ENCODE measurements at places on chromosomes 2 and 18. TPM values are rescaled to one million over a fixed set of nuclear protein-coding genes. Genes with fewer than 3 reads are reported as not detected.

DNA sequence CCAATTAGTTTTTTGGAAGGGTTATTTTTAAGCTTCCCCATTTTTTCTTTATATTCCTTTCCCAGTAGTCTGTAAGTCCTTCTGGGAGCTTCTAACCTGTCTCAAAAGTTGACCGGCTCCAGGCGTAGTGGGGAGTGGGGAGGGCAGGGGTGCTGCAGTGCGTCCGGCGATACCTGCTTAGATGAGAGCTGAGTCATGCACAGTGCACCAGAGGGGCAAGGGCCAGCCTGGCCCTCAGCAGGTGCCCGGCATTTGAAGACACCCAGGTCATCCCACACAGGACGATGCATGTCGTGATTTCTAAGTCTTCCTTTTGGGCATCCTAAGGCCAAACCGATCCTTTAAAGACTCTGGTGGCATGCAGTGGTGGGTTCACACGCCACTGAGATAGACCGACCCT, 73.4 kb downstream of the TPO start:
- H3K36me3 ChIP-seq: no peaks in the 10 kb centered on the region
- H3K27ac ChIP-seq: no peak overlapping the region
- no peak overlapping the region for H3K4me3 ChIP-seq
- H3K4me1 ChIP-seq: no peaks in the 10 kb centered on the region
- DNase-seq: peak; percentile 20
- no peaks in the 10 kb centered on the region for H3K27me3 ChIP-seq

- H3K27me3 ChIP-seq: no peaks in the 10 kb centered on the region
- no peaks in the 10 kb centered on the region for H3K36me3 ChIP-seq
- H3K27ac ChIP-seq: no peak overlapping the region
- DNase-seq: no peak
- no peak overlapping the region for H3K4me3 ChIP-seq
Observed at GRCh38 chr2:33267756-33268155, 208.7 kb upstream of the RASGRP3 start.

The PCBP1 gene
- 373 TPM for total RNA-seq

- no peak overlapping the region for H3K27ac ChIP-seq
- H3K36me3 ChIP-seq: no peaks in the 10 kb centered on the region
Observed at GRCh38 chr2:9983401-9984216, 32.1 kb downstream of the GRHL1 start.

DNA sequence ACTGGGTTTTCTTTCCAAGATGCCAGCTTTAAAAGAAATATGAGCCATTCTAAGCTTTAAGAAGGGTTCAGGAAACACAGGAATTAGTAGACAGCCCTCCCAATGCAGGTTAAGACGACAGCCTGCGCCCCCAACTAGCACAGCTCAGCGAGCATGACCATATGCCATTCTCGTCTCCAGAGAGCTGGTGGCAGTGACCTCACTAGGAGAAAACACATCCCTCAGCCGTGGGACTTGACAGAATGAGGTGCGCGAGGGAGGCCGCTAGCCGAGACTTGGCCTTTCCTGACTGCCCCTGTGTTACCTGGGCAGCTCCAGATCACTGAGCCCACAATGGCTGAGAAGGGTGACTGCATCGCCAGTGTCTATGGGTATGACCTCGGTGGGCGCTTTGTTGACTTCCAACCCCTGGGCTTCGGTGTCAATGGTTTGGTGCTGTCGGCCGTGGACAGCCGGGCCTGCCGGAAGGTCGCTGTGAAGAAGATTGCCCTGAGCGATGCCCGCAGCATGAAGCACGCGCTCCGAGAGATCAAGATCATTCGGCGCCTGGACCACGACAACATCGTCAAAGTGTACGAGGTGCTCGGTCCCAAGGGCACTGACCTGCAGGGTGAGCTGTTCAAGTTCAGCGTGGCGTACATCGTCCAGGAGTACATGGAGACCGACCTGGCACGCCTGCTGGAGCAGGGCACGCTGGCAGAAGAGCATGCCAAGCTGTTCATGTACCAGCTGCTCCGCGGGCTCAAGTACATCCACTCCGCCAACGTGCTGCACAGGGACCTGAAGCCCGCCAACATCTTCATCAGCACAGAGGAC, 103.9 kb downstream of the MAPK4 start:
- peaks cover 5% of the 10 kb centered on the region for H3K4me1 ChIP-seq
- no peaks in the 10 kb centered on the region for H3K27me3 ChIP-seq
- H3K36me3 ChIP-seq: no peaks in the 10 kb centered on the region
- H3K4me3 ChIP-seq: no peak overlapping the region

DNA sequence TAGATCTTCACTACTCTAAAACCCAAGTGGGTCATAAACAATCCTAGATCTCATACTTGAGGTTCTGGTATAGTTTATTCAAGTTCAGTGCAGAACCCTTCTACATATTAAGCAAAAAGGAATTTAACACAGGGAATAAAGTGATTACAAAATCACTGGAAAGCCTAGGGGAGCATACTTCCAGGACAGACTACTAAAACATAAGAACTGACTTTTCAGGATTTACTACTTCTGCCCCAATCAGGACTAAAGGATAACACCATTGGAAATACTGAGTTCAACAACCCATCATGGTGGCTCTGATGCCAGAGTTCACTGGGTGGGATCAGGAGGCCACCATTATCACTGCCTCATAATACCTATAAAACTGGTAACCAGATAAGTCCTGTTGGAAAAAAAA, 123.6 kb downstream of the DNAH7 start:
- no peak overlapping the region for H3K4me3 ChIP-seq
- no peaks in the 10 kb centered on the region for H3K4me1 ChIP-seq
- H3K36me3 ChIP-seq: no peaks in the 10 kb centered on the region
- H3K27me3 ChIP-seq: no peaks in the 10 kb centered on the region
- no peak for DNase-seq

The MYO1B gene
- total RNA-seq: 154 TPM

DNA sequence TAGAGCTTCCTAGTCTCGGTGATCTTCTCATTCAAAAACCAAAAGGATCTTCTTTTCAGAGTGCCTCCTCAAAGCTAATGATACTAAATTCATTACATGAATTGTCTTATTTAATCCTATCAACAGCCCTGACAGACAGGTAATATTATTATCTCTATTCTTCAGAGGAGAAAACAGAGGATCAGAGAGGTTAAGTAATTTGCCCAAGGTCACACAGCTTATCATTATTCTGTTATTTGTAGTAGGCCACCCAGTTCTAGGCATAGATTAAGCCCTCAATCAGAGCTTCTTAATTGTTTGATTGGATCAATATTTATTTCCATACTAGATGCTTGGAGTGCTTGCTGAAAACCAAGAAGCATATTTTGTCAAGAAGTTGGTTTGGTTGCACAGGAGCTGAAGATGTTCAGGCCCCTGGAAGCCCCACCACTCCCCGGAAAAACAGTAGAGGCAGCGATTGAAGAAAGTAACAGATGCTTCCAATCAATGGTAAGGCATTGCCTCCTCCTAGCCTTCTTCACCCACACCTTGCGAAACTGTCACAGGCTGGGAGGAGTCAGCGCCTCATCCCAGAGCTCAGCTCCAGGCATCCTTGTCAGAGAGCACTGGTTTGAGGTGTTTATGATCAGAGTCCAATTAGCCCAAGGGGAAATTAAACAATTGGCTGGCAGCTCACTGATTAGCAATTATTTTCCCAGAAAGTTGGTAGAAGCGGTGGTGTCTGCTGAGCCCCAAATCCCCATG, 487.2 kb downstream of the BCL11A start:
- DNase-seq: no peak
- no peak overlapping the region for H3K4me3 ChIP-seq
- H3K36me3 ChIP-seq: no peaks in the 10 kb centered on the region
- peaks cover 8% of the 10 kb centered on the region for H3K4me1 ChIP-seq
- no peaks in the 10 kb centered on the region for H3K27me3 ChIP-seq

GRCh38 chr2:28152585-28153280, 239.9 kb upstream of the FOSL2 start:
- H3K4me1 ChIP-seq: no peaks in the 10 kb centered on the region
- no peaks in the 10 kb centered on the region for H3K36me3 ChIP-seq
- no peaks in the 10 kb centered on the region for H3K27me3 ChIP-seq
- no peak overlapping the region for H3K4me3 ChIP-seq
- no peak overlapping the region for H3K27ac ChIP-seq

The TMEM17 gene
- total RNA-seq: 3.2 TPM

- peak; percentile 30 for DNase-seq
- H3K27ac ChIP-seq: no peak overlapping the region
- no peaks in the 10 kb centered on the region for H3K4me1 ChIP-seq
- no peaks in the 10 kb centered on the region for H3K36me3 ChIP-seq
- H3K27me3 ChIP-seq: peaks cover 20% of the 10 kb centered on the region
Observed at GRCh38 chr2:91442246-91442905, 2750.9 kb downstream of the RPIA start.

- no peaks in the 10 kb centered on the region for H3K4me1 ChIP-seq
- DNase-seq: no peak
- H3K36me3 ChIP-seq: no peaks in the 10 kb centered on the region
- H3K27ac ChIP-seq: no peak overlapping the region
Observed at GRCh38 chr2:68282811-68283418, 30.6 kb upstream of the PPP3R1 start.

GRCh38 chr2:109613081-109613921, 465 bp downstream of the SEPTIN10 start:
- H3K4me3 ChIP-seq: peak overlapping the region; percentile 96
- H3K36me3 ChIP-seq: no peaks in the 10 kb centered on the region
- DNase-seq: peak; percentile 66
- no peaks in the 10 kb centered on the region for H3K27me3 ChIP-seq
- H3K4me1 ChIP-seq: peaks cover 4% of the 10 kb centered on the region
- peak overlapping the region; percentile 96 for H3K27ac ChIP-seq

DNA sequence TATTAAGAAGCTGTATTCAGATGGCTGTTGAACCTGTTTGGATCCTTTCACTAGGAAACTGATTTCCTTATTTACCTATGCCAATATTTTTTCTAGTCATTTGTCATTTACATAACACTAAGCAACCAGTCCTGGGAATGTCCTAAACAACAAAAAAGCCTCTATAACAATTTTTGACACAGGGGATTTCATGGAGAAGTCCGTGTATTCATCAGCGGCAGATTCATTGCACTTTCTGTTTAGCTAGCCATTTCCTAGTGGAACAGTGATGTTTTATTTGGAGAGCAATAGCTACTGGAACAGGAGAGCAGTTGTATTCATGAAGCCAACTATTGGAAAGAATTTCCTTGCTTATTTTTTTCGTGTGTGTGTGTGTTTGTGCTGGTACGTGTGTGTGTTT, 604.3 kb upstream of the POU3F3 start:
- H3K4me3 ChIP-seq: no peak overlapping the region
- H3K36me3 ChIP-seq: no peaks in the 10 kb centered on the region
- H3K27ac ChIP-seq: no peak overlapping the region
- no peaks in the 10 kb centered on the region for H3K4me1 ChIP-seq

DNA sequence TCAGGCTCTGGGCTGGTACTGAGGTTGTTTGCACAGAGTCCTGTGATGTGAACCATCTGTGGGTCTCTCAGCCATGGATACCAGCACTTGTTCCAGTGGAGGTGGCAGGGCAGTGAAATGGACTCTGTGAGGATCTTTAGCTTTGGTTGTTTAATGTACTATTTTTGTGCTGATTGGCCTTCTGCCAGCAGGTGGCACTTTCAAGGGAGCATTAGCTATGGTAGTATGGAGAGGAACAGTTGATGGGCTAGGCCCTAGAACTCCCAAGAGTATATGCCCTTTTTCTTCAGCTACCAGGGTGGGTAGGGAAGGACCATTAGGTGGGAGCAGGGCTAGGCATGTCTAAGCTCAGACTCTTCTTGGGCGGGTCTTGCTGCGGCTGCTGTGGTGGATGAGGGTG, 257.0 kb upstream of the GYPC start:
- H3K36me3 ChIP-seq: no peaks in the 10 kb centered on the region
- H3K27ac ChIP-seq: no peak overlapping the region
- H3K4me1 ChIP-seq: no peaks in the 10 kb centered on the region
- DNase-seq: peak; percentile 69

DNA sequence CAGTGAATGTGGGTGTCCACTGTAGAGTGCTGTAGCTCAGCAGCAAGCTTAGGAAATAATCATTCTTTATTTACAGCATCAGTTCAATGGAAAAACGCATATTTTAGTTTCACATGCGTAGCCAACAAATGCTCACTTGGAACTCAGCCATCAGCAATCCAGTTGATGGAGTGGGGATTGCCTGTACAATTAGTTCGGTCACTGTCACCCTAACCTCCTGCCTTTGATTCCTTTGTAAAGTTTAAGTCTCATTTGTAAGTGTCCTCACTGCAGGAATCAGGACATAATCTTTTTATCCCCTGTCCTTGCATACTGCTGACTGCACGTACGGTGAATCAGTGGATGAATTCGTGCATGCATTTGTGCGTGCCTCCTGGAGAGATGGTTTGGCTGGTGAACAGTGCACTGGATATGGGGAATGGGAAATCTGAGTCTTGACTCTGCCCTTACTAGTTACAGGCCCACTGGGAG, 55.9 kb downstream of the RAB31 start:
- no peak overlapping the region for H3K4me3 ChIP-seq
- H3K36me3 ChIP-seq: no peaks in the 10 kb centered on the region
- peak; percentile 2 for DNase-seq
- H3K4me1 ChIP-seq: peaks cover 3% of the 10 kb centered on the region
- H3K27me3 ChIP-seq: no peaks in the 10 kb centered on the region

DNA sequence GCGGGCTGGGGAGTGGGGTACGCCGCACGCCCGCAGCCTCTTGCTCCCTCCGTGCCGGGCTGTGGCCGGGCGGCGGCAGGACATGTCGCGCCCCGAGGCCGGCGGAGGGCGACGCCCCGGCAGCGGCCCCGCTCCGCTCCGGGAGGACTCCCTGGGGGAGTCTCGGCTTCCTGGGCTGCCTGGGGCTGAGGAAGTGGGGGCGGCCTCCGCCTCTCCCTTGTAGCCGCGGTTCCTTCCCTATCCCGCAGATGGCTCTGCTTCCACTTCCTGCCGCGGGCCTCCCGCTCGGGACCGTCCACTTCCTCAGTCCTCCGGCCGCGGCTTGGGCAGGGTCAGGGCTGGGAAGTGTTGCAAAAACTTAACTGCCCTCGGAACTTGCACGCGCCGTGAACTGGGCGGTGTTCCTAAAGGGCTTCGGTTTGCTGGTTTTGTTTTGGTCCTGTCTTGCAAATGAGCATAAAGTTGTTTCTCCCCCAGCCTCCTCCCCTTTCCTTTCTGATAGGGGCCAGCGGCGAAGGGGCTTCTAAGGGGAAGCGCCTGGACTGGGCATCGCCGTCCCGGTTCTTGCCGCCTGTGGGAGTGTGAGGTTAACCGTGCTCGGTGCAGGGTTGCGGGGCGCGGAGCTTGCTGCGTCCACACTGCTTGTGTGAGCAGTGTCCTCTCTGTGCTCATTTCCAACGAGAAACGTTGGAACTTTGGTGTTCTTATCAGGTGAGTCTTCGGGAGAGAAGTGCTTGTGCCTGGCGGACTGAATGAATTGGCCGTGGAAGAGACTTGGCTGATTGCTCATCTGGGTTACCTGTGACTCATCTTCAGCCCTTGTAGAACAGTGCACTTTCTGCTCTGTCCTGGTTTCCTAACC, 600 bp downstream of the RALB start:
- H3K4me1 ChIP-seq: no peaks in the 10 kb centered on the region
- peaks cover 9% of the 10 kb centered on the region for H3K36me3 ChIP-seq
- peaks cover 27% of the 10 kb centered on the region for H3K27me3 ChIP-seq

DNA sequence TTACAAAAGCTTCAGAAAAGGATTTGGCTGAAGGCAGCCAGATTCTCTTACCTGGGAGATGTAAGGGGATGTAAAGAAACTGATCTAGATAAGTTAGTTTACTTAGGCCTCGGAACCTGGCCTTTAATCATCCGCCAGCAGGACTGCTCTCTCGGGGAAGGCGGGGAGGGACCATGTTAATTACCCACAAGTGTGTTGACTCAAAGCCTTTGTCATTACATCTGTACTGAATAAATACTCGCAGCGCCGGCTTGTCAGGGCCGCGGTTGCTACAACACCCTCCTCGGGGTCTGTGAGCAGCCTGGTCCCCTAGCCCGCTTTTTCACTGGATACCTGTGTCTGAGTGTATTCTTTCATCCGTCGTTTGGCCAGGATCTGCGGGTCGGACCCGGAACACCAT, 6.7 kb downstream of the CHMP3 start:
- no peak for DNase-seq
- H3K4me3 ChIP-seq: peak overlapping the region; percentile 30
- H3K4me1 ChIP-seq: no peaks in the 10 kb centered on the region
- H3K27ac ChIP-seq: no peak overlapping the region

The RGPD4 gene
- 0.23 TPM for total RNA-seq
